ENCODE measurements at places on chromosomes 12 and 14.

DNA sequence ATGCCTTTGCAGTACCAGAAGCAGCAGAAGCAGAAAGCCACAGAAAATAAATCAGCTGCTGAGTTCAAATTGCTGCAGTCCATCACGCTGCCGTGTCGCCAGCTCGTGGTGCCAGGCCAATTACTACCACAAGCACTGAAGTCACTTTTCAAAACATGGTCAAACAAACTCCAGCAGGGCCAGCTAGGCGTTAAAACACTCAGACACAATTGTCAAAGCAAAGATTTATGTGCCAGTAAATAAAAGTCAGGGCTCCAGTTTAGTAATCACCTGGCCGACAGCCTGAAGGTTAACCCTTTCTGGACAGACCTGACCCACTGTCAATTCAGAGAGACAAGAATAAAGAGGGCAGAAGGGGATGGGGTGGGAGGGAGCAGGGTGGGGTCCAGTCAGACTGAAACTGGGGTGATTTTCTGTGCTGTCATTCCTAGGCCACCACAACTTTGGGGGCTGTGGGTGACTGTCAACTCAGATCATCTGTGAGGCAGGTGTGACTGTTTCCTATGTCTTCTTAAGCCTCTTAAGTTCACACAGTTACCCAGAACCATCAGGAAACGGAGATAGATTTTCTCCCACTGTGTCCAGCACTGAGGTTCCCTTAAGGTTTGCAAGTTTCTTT, 109.8 kb upstream of the FUT8 start:
- DNase-seq, result peak; percentile 73

DNA sequence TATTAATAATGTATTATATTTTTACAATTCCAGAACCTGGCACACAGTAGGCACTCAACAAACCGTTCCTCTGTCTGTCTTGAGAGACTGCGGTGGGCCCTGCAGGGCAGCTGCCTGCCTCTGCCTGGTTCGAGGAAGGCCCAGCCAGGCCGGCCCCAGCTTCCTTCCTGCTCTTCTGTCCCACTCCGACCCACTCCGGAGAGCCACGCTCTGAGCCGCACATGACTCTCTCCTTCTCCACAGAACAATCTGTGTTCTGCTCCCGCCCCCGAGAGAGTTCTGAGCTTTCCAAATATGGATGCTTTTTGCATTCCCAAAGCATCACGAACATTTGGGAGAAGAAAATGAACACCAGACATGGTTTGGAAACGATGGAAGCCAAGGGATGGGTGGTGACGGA, 57.3 kb downstream of the TTC7B start:
- DNase-seq, result peak; percentile 24

GRCh38 chr14:31206536-31207286, 882 bp downstream of the HECTD1 start:
- DNase-seq, result peak; percentile 66

GRCh38 chr12:62471734-62472133, 5.1 kb downstream of the MON2 start:
- no peak for DNase-seq

- DNase-seq, result no peak
Observed at GRCh38 chr12:130716969-130717366, 869 bp upstream of the RIMBP2 start.

DNA sequence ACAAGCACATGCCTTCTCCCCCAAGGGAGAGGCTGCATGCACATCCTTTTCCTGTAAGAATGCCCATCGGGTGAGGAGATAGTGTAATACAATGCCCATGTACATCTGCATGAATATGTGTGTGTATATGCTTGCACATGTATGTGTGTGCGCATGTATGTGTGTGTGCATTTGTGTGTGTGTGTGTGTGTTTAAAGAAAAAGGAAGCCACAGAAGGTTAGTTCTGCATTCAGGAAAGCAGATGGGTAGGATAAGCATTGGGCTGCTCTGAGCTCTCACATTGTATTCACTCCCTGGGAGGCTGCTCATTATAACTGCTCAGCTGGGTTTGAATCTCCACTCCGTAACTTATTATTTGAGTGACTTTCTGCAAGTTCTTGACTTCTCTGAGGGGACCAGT, 74.3 kb downstream of the GALNT8 start:
- no peak for DNase-seq

GRCh38 chr12:46174919-46175318, 93.9 kb downstream of the SLC38A1 start:
- DNase-seq, result no peak

DNA sequence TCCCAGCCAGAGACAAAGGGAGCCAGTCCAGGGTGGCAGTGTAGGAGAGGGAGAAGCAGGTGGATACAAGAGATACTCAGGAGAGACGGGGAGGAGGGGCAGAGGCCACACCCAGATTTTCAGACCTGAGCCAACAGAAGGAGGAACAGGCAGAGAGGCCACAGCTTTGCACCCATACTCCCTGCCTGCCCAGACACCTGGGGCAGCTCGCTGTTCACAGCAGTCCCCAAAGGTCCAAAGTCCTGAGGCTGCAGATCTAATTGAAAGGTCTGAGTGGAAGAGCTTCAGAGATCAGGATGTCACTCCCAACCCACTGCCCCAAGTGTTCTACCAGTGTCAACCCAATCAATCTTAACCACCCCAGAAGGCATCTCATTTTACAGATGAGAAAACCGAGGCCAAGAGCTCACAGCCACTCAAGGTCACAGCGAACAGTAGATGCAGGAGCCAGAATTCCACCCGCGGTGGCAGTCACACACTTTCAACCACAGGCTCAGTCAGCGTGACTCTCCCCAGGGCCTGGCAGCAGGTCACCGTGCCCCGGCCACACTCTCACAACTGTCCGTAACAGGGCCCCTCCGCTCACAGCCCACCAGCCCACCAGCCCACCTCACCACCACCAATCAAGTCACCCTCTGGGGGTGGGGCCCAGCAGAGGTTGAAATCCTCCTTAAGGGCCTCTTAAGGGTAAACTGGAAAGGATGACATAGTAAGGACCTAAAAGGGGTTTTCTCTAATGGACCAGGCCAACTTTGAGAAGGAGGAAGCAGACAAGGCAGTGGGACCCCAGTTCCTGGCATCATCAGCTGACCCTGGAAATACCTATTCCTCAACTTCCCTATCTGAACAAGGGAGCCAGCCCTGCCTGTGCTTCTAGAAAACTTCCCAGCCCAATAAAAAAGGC, 33.3 kb downstream of the ACTN1 start:
- DNase-seq, result peak; percentile 65

GRCh38 chr12:132319359-132319950, 9.9 kb downstream of the GALNT9 start:
- DNase-seq, result no peak

- no peak for DNase-seq
Observed at GRCh38 chr12:27143256-27144069, 61.1 kb upstream of the C12orf71 start.

GRCh38 chr14:65499138-65499537, 86.6 kb downstream of the FUT8 start:
- DNase-seq, result no peak

DNA sequence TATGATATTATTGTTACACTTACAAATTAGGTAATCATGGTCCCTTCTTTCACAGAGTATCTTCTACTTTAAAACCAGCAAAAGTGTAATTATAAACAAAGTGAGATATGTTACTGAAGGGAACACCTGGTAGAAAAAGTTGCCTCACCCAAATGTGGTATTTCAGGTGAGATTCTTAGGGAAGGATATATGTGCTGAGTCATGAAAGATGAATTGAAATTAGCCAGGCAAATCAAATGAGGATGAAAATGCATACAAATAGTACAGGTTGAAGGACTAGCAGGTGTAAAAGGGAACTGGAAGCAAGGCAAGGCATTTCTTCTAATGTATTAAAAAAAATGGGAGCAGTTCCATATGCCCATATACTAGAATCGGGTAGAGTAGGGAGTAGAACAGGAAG, 220.9 kb downstream of the PRKD1 start:
- DNase-seq, result no peak

DNA sequence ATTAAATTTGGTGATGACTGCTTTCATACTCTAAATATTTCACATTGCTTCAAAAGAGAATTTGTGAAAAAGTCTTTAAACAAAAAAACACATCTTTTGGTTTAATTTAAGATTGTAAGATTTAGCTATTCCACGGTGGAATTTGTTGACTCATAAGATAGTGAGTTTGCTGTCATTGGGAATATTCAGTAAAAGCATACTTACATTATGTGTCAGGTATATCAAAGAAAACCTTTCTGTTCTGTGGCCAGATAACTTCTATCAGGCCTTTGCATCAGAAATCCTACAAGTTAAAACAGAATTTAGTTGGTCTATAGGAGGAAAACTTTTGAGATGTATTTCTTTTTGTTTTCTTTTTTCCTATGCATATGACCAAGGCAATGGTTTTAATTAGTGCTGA, 148.8 kb upstream of the E2F7 start:
- no peak for DNase-seq

DNA sequence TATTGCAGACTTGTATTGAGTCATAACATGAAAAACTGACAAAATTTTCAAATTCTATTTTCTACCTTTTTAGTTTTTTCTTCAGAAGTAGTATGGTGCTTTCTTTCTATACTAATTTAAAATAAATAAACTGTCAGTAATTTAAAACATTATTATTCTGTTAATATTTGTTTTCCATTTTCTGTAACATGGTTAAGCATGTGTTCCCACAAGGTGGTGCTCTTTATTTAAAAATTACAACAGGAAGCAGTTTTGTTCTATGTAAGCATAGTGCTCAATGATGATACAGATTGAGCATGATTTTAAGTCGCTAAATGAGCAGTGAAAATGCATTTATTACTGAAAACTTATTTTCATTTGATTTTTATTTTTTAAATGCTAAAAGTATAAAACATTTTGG, 114.6 kb downstream of the PPFIA2 start:
- DNase-seq, result no peak

DNA sequence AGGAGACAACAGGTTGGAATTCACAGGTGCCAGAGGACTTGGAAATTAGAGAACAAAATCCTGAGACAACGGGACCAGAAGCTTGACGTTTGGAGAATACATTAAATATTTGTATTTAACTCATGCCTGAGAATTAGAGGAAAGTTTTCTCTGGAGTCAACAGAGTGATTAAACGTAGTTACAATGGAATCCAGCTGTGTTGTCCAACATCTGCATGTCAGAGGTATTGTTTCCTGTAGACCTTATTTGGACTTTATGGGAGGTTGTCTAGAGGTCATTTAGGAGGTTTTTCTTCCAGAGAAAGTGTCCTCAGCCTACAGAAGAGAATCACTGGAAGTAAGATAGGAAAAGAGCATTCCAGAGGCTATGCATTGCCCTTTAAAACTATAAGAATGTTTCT, 45.1 kb upstream of the RERGL start:
- DNase-seq, result no peak

GRCh38 chr12:26940516-26941214, 2.4 kb downstream of the FGFR1OP2 start:
- peak; percentile 12 for DNase-seq

DNA sequence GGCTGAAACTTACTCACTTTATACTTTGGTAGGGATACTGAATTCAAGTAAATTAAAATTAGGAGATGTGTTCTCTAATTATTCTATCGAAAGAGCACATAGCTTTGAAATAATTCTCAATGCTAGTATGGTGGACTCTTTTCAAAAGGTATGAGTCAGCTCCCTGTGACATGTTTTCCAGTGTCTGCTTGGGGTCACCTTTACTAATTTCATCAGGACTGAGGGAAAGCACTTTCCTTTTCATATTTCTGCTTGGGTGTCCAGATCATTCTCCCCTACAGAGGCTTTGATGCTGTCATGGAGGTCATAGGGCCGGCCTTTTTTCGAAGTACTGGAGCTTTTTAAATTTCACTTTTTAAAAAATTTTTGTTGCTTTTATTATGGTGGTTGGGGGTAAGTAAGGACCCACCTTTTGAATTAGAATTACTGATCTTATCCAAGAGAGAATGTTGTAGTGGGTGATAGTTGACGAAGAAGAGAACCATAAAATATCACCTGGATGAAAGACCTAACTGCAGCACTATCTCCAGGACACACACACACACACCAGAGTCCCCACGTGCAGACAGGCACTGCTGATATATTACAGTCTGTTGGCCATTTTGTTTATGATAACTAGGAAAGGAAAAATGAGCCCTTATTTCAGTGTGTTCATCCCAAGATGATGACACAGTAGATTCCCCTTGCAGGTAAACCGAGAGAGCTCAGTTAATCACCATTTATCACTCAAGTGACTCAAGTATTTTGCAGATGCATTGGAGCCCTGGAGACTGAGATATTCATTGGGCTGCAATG, 558.6 kb downstream of the DIO2 start:
- DNase-seq, result no peak

GRCh38 chr14:61570549-61571290, 124.6 kb upstream of the HIF1A start:
- no peak for DNase-seq

DNA sequence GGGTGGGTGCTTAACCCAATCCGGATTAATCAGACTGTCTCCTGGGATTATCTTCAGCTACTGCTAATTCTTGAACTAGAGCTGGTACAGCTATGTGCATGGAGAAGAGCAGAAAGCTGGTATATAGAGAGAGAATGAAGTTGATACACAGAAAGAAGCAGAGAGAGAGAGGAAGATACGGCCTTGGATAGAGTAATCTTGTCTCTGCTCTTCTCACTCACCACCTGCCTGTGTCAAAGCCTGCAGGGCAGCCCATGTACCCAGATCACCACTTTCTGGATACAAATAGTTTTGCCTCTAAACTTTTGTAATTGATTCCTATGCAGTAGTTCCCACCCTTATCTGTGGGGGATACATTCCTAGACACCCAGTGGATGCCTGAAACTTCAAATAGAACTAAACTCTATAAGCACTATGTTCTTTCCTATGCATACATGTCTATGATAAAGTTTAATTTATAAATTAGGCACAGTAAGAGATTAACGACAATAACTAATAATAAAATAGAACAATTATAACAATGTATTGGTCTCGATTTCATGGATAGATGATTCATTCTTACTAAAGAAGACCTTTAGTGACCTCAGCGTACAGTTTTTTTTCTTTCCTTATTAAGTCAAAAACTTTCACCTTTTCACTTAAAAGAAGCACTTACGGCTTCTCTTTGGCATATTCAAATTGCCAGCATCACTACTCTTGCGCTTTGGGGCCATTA, 45.5 kb downstream of the YEATS4 start:
- DNase-seq, result no peak

GRCh38 chr14:76205708-76206107, 54.0 kb downstream of the GPATCH2L start:
- DNase-seq, result no peak

GRCh38 chr12:5907807-5908206, 37.3 kb downstream of the ANO2 start:
- no peak for DNase-seq

DNA sequence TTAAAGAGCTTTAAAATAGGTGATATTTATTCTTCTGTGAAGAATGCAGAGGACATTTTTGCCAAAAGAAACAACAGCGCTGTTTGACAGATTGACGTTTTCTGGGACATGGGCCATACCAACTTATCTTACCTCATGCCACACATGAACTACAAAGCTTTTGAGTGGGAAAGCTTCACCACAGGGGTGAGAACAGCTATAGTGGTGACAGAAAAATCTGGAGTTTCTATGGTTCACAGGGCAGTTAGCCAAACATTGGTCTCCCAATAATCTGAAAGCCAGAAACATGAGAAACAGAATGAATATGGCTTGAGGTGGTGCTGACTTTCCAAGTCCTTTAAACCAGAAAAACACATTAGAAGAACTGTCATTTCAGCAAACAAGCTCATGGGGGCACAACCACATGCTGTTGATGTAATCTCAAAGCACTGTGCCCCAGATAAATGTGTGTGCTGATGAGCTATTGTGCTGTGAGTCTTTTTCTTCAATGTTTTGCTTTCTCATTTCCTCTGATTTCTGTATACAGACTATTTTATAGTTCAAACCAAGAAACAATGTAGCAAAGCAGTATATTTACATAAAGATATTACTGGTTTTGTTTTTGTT, 905.4 kb downstream of the SLC16A7 start:
- DNase-seq, result no peak

GRCh38 chr14:56808110-56808382, 2.2 kb downstream of the OTX2 start:
- DNase-seq, result no peak

All from stimulated activated naive CD8-positive, alpha-beta T cell treated with anti-CD3 and anti-CD28 coated beads, Interleukin-15, Interleukin-2, amounts not matched to agents 100 U/mL and 50 U/mL, for 24 hours (primary cell).